ENCODE measurements at places on chromosomes 5 and 9.
A peak's percentile ranks its signal among the peaks of the same experiment; 100 is the strongest.

DNA sequence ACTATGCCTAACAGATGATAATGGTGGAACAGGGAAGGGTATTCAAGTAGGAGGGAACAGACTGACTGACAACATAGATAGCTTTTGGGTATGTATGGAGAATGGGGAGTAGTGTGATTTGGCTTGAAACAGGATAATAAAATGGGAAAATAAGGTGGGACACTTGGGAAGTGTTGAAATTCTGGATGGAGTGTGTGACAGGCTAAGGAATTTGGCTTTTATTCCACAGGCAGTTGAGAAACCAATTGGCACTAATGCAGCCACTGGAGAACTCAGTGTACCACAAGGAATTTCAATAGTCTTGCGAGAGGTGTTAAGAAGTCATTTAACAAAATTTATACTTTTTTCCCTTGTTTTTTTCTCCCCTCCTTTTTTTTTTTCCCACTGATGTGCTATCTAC, 153.5 kb upstream of the ELAVL2 start:
- DNase-seq: no peak

- peak; percentile 96 for DNase-seq
These were observed 79.6 kb upstream of the RNU6ATAC start for GRCh38 chr9:134243778-134244467.

- no peak for DNase-seq
These were observed 117.0 kb upstream of the FBXL7 start for GRCh38 chr5:15383021-15383420.

- no peak for DNase-seq
These were observed 176.9 kb upstream of the SLC12A2 start for GRCh38 chr5:127906562-127907204.

- DNase-seq: no peak
These were observed 5.8 kb upstream of the MEF2C start for GRCh38 chr5:88888848-88889188.

GRCh38 chr5:94345257-94345656, 273.1 kb downstream of the KIAA0825 start:
- DNase-seq: no peak

DNA sequence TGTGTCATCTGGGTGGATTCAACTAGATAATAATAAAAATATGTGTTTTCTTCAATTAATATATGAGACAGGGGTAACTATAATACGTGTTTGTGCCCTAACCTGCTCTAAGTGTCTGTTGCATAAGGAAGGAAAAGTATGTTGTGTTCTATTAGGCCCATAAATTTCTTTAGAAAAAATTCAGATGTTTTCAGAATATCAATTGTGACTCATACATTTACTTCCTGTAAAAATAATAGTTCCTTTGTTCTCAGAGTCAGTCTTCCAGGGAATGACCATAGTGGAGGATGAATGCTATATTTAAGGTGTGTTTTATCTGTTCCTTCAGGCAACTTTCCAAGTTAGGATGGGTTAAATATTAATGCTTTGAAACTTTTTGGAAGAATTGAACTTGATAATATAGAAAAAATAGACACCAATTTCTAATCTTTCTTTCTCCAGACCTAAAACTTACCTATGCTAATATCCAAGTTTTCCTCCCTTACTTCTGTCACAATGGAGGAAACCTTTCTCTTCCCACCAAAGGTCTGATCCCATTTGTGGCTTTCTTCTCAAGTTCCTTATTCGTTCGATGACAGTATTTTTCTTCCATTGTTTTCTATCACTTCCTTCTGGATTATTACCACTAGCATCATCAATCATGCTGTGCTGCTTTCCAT, 49.9 kb downstream of the ISL1 start:
- no peak for DNase-seq

GRCh38 chr9:117400171-117400570, 14.7 kb downstream of the ASTN2 start:
- DNase-seq: no peak

GRCh38 chr5:45205403-45205961, 396.7 kb downstream of the MRPS30 start:
- no peak for DNase-seq

GRCh38 chr9:131333771-131334628, 44.5 kb downstream of the PLPP7 start:
- no peak for DNase-seq

GRCh38 chr9:22623236-22623635, 176.6 kb downstream of the DMRTA1 start:
- DNase-seq: no peak

- DNase-seq: no peak
These were observed 353.5 kb upstream of the POU5F2 start for GRCh38 chr5:94094793-94095441.

DNA sequence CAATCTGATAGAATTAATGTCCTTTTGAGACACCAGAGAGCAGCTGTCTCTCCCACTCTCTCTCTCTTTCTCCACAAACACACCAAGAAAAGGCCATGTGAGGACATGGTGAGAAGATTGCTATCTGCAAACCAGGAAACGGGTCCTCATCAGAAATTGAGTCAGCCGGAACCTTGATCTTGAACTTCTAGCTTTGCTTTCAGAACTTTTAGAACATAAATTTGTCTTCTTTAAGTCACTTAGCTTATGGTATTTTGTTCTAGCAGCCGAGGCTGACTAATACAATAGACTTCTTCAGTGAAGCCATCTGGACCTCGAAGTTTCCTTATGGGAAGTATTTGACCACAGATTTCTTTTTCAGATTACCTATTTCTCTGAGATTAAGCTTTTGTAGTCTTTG, 18.1 kb downstream of the NEUROG1 start:
- DNase-seq: no peak

DNA sequence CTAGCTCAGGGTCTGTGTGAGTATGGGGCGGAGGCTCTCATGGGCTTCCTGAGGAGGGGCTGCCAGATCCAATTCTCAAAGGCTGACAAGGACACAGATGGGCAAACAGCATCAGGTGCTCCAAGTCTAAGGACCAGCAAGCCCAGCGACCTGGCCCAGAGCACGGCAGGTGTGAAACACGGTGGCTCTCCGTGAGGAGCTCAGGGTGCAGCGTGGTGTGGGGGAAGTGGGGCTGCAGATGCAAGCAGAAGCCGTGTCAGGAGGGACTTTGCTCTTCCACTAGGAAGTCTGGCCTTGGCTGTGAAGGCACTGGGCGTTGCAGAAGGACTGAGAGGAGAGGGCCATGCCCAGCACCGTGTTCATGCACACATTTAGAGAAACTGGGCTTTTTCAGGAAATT, 420.0 kb downstream of the GADD45G start:
- no peak for DNase-seq

GRCh38 chr5:164680812-164681520, 1175.5 kb downstream of the MAT2B start:
- peak; percentile 0 for DNase-seq

- no peak for DNase-seq
These were observed 26.0 kb upstream of the GNA14 start for GRCh38 chr9:77673941-77674791.

DNA sequence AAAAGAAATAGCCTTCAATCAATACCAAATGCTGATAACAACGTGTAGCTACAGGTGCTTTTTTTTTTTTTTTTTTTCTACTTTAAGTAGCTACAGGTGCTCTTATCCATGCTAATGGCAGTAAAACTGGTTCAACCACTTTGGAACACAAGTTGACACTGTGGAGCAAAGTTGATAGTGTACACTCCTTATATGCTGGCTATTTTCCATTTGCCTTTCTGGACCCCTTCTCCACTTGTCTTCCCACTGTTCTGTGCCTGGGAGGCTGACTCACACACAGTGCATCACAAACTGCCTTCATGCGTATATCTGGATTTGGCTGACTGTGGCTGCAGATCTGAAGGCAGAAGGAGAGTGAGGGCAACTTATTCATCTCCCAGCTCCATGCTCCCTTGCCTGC, 247.9 kb downstream of the MSX2 start:
- no peak for DNase-seq

DNA sequence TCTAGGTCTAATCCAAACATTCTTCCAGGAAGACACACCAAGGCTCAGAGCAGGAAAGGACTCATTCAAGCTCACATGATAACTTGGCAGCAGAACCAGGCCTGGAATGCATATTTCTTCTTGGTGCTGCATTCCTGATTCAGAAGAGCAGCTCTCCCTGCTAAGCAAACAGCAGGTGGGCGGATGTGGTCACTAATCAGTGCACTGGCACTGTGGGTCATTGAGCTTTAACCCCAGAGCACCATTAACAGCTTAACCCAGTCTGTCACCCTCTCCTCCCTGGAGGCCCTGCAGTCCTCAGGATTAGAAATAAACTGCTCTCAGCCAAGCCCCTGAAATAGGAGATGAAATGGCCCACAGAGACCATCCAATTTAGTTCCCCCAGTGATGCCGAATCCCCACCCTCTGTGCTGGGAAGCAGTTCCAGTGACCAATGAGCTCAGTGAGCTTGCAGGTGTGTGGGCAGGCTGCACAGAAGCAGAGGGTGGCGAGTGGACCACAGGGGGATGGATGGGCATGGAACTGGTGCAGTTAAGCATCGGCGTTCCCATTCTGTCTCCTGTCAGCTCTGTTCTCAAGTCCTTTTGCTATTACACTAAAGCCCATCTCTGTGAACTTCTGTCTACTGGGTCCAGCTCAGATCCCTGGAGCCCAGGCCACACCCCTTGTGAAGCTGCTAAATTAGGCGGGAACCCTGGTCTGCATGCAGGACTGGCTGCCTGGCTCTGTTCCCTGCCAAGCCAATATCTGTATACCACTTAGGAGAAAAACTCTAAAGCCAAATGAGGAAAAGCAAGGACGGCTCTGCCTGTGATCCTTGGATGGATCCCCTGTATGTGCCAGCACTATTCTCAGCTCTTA, 16.6 kb upstream of the MEGF9 start:
- peak; percentile 51 for DNase-seq

DNA sequence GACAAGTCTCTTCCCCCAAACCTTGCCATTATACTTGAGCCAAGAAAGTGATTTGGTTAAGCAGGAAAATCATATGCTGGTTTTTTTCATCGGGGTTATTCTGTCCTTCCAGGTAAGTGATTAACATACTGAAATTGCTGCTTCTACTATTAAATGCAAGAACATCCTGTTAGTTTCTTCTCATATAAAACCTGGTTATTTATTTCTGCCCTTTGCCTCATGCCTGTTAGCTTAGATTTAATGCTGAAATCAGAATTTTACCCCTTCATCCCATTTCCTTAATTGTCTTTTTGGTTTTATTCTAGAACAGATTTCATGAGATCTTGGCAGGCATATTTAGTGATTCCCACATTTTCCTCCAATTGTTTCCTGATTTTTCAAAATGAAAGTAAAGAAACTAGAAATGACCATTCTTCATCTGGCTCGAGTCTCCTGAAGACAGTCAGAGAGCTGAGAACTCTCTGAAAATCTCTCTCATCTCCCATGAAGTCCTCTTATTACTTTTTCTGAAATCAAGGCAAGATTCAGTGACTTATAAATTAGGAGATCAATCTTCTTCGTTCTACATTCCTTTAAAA, 132.9 kb downstream of the NFIB start:
- no peak for DNase-seq

- DNase-seq: no peak
These were observed 105.2 kb downstream of the RASEF start for GRCh38 chr9:82957529-82958379.

DNA sequence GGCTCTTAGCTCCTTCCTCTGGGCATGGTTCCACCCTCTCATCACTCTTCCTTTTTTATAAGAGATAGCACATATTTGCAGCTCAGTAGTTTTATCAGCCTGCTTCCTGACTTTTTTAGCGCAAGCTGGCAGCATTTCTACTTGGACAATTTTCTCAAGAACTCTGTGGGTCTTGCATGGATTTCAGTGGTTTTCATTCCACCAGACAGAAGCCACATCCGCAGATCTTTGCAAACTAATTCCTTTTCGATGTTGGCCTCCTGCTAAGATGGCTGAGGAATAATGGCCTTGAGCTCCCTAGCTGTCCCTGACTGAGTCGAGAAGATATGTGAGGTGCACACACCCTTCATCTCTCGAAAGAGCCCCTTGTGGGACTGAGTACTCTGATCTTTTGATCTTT, 49.5 kb downstream of the GALNT12 start:
- DNase-seq: no peak

DNA sequence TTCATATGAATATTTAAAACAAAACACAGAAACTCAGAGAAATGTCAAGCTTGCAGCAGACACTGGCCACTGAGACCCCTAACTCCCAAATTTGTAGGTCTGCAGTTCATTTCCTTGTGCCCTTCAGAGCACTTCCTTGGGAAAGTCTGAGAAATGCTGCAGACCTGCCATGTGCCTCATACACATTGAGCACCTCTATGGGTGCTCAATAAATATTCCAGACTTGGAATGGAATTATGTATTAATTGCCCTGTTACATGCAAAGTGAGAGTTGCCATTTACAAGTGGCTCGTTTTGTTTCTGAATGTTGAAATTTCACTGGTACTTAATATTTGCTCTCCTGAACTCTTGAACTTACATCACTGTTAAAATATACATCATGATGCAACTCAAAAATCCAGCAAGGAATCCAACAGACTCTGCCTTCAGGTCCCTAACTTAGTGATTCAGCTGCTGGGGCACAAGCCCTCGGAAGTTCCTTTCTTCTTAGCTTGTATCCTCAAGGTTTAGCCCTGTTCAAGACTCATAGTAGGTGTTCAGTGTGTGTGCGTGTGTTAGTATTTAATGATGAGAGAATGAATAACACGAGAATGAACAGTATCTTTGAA, 90.6 kb downstream of the PTCD2 start:
- no peak for DNase-seq

- DNase-seq: no peak
These were observed 2.4 kb upstream of the RXRA start for GRCh38 chr9:134323741-134324358.

- peak; percentile 66 for DNase-seq
These were observed 161.1 kb downstream of the MAST4 start for GRCh38 chr5:66757219-66757833.

GRCh38 chr9:121956808-121957207, 136.3 kb downstream of the TTLL11 start:
- no peak for DNase-seq

DNA sequence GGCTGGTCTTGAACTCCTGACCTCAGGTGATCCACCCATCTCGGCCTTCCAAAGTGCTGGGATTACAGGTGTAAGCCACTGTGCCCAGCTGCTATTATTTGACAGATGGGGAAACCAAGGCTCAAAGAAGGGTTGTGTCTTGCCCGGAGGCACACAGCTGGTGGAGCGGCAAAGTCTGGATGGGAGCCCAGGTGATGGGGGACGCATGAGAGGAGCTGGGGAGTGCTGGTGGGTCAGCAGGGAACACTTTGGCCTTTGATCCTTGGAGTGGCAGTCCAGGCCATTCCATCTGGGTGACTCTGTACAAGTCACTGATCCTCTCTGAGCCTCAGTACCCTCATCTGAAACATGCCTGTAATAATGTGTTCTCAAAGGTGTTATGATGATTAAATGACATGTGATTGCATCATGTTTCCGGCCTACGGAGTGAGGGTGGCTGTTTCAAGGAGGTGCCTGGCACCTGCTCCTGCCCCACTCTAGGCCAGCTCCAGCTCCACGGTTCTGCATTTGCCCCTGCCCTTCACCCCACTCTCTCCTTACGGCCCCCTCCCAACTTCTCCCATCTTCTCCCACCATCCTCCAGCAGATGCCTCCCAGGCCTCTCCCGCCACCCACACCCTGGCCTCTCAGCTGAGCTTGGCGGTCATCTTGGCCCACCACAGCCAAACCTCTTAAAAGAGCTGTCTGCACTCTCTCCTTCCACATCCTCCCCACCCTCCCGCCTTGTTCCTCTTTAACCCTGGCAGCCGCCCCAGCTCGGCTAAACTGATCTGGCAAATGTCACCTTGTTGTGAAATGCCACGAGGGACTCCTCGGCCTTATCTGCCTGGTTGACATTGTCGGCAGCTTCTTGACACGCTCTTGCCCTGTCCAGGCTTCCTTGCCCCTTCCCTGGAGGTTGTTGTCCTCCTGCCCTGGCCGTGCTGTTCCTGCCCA, 5.5 kb upstream of the DBN1 start:
- peak; percentile 86 for DNase-seq

- no peak for DNase-seq
These were observed 58.1 kb downstream of the PTCH1 start for GRCh38 chr9:95458666-95459065.
